ENCODE measurements at places on chromosomes 12 and 14.
A peak's percentile ranks its signal among the peaks of the same experiment; 100 is the strongest.

- no peak for DNase-seq
Measured at GRCh38 chr14:32764131-32764530, 174.5 kb upstream of the NPAS3 start.

DNA sequence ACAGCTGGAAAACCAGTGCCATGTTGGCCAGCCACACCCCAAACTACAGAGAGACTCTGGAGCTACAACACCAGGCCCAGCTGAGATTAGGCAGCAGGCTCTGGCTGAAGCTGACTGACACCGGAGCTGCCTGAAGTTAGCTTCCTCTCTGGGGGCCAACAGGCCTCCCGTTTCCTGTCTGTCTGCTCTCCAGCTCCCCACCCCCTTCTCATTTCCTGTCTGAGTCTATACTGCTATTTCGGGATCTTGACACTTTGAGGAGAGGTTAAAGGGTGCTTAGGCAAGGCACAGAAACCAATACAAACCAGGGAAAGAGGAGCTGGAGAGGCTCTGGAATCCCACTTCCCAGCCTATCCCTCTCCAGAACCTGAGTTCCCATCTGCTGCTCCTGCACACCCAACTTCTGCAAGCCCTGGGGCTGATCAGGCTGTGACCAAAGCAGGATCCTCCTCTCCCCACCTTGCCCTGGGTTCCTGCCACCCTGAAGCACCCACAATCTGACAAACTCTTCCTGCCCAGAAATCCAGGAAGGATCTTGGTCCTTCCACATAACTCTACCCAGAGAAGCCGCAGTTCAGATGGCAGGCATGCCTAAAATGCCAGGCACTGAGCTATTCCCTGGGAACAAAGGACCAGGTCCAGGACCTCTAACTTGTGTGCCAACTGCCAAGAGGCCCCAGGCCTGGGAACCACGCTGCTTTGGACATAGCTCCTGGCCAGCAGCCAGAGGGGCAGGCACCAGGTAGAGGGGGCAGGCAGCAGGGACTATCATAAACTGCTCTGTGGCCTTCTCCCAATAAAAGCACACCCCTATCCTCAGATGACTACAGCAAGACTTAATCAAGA is 39.9 kb downstream of the PRPF40B start:
- DNase-seq, result peak; percentile 89

DNA sequence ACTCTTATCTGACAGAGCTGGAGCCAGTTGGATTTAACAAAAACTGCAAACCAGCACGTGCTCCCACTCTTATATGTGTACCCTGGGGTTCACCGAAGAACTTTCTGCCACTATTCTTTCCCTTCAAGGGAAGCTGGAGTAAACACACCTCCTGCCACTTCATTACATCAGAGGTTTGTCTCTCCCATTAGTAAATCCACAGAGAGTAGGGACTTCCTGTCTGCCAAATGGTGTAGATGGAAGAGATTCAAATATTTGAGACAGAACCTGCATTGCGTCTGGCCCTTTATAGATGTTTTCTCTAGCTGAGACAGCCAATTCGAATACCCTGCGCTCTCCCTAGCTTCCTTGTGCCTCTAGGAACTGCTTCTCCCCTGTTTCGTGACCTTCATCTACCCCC is 29.1 kb upstream of the AEBP2 start:
- DNase-seq, result no peak

GRCh38 chr14:98705871-98706300 is 566.1 kb downstream of the BCL11B start:
- DNase-seq, result no peak

DNA sequence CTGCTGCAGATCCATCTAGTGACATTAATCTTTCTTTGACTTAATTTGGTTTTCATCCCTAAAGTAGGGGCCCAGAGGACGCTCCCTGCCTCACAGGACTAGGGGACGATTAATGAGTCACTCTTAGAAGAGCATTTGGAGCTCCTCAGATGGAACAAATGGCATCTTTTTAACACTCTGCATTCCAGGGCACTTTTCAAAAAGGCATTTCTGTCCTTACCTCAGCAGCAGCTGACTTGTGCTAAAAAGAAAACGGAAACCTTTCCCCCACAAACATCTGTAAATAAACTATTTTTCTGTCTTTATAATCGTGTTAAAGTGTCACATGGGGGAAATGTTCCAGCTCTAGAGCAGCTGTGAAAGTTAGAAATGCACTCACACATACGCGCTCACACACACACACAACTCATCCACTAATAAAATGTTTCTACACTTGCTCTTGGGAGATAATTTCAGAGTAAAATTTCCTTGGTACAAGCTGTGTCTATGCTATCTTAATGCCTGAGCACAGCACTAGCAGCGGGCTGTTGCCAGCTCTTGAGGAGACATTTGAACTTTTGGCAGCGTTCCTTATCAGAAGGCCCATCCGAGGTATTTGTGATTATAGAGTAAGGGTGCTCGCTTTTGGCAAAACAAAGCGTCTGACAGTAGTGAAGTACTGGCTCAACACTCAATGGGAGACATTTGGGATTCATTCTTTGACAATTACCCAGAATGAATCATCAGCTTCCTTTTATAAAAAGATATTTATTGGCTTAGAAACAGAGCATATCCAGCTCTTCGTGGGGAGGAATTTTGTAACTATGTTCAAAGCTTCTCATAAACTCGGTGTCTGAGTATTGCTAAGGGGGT is 141.3 kb downstream of the PLXNC1 start:
- no peak for DNase-seq

DNA sequence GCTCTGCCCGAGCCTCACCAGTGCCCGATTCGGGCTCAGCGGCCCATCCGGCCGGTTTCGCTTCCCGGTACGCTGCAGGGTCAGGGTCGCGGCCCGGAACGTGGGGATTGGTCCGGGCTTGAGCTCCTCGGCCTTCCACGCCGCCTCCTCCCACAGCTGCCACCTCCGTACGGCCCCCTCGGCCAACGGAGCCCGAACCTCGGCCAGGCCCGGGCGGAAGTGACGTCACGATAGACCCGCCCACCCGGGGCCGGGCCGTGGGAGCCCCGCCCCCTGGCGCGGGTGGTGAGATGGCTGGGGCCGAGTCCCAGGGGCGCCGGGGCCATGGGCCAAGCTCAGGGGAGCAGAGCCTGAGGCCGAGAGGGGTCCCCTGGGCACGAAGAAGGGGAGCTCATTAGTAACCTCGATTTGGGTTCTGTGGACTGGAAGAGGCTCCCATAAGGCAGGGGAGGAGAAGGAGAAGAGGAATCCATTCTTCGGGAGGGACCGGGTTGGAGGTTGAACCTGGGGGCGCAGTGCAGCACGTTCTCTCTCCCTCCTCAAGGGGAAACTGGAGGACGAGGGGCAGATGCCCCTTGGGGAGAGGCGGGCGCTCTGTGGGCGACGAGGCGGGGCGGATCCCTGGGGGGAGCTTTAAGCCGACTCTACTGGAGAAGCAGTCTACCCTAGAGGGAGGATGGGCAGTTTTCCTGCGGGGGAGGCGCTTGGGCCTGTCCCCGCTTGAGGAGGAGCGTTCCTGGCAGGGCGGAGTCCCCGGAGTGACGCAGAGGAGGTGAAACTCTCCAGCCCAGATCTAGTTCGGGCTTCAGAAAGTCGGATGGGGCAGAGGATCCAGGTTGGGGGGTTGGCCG is at the start of gene MLF2:
MLF2 (minus strand) TSS at position 221 of the 851 bp plus-strand sequence. CDS start 807 bp downstream, outside the sequence.
- peak; percentile 98 for DNase-seq

GRCh38 chr14:71433303-71433702 is 498.9 kb upstream of the RGS6 start:
- DNase-seq, result no peak

GRCh38 chr12:21169878-21170472 is 39.0 kb downstream of the SLCO1B1 start:
- peak; percentile 4 for DNase-seq

- DNase-seq, result peak; percentile 47
Measured at GRCh38 chr12:106919910-106920544, 35.7 kb upstream of the TMEM263 start.

GRCh38 chr12:124368421-124369032 is 73.6 kb downstream of the RFLNA start:
- no peak for DNase-seq

DNA sequence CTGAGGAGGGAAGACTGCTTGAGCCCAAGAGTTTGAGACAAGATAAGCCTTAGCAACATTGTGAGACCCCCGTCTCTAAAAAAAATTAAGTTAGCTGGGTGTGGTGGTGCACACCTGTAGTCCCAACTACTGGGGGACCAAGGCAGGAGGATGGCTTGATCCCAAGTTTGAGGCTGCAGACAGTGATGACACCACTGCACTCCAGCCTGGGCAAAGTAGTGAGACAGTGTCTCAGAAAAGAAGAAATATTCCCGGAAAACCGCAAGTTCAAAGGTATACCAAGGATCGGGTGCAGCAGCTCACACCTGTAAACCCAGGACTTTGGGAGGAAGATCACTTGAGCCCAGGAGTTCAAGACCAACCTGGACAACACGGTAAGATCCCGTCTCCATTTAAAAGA is 5.8 kb downstream of the PTGES3 start:
- no peak for DNase-seq

- DNase-seq, result no peak
Measured at GRCh38 chr12:116520225-116520760, 38.9 kb upstream of the MAP1LC3B2 start.

- no peak for DNase-seq
Measured at GRCh38 chr14:33406766-33407165, 468.1 kb downstream of the NPAS3 start.

- DNase-seq, result no peak
Measured at GRCh38 chr12:112122823-112123690, 2.3 kb upstream of the TRAFD1 start.

DNA sequence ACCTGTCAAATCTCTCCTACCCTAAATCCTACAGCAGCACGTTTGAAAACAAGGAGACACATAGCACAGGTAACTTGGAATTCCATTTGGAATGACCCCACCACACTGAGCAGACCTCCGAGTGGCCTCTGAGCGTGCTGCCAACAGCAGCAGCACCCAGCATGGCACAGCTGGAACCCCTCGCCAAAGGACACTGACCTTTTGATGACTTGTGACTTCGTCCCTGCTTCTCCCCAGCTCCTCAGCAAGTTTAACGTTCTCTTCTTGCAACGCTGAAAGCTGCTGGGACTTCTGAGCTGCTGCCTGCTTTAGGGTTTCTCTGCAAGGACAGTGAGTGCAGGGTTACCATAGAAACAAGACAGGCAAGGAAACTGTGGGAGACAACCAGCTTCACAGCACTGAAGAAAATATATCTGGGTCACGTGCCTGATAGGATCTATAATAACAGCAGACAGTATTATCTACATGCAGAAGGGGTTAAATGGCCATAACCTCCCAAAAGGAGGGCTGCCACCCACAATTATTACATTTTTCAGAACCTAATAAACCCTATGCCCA is 43.3 kb upstream of the VPS33A start:
- no peak for DNase-seq

DNA sequence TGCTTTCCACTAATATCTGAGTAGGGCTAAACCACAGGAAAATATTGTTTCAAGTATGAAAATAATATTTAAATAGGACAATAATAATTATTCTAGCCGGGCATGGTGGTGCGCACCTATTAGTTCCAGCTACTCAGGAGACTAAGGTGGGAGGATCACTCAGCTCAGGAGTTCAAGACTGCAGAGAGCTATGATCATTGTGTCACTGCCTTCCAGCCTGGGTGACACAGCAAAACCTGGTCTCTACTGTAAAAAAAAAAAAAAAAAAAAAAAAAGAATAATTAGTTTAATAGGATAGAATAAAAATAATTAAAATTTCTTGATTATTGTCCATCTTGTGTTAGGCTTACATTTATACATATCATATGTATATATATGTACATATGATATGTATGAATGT is 38.5 kb upstream of the BAZ1A start:
- no peak for DNase-seq

GRCh38 chr14:57512220-57512619 is 18.6 kb upstream of the CCDC198 start:
- no peak for DNase-seq

- no peak for DNase-seq
Measured at GRCh38 chr12:103518899-103519298, 23.1 kb upstream of the C12orf42 start.

GRCh38 chr12:3685830-3686229 is 67.1 kb downstream of the CRACR2A start:
- no peak for DNase-seq

DNA sequence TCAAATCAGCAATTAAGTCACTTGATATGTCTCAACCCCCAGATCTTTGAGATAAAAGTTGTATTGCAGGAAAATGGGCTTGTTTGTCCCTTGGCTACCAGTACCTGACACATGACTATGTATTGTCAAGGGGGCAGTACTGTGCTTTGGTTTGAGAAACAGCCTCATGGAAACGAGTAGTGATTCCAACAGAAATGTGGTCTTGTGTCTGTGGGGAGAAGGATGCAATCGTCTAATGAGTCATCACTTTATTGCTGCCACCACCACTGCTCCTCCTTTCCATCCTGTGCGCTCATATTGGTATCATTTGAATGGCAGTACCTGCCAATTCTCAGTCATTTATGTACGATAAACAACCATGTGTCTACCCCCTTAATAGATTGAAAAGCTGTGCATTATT is 72.8 kb upstream of the ARHGAP5 start:
- DNase-seq, result no peak

- DNase-seq, result no peak
Measured at GRCh38 chr14:90620568-90621077, 195.6 kb downstream of the TTC7B start.

DNA sequence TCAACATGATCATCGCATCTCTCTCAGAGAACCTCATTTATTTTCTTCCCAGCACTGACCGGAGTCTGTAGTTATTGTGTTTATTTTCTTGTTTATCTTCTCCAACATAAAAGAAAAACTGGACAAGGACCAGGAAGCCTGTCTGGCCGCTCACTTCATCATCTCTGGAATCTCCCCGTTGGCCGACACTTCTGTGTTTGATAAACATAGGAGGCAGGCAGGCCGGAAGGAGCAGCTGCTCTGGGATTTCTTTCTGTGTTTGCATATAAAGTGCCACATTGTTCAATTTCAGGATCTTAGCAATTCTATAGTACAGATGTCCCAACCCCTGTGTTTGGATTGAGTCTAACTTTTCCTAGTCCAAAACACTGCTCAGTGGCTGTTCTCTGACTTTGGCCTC is 53.3 kb downstream of the ACACB start:
- DNase-seq, result no peak

DNA sequence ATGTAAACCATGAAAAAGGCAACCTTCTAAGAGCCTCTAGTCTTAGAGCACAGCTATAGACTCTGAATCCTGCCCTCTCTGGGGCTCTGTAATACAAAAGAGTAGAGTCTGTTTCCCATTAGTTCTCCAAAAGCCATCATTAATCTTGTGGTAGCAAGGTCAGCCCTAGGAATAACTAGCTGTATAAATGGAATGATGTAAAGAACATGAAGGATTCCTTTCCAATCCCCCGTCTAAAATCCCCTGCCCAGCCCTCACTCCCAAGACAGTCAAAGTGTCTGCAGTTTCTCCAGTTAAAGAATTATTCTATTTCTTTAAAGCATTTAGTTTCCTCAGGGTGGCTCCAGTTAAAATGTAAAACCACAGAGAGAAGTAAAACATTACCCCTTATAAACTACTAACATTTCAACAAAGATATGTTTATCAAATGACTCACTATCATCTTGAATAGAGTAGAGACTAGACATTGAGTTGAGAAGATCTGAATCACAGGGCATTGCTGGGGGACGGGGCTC is 104.2 kb downstream of the ST8SIA1 start:
- DNase-seq, result no peak

- DNase-seq, result no peak
Measured at GRCh38 chr12:67419810-67420209, 150.7 kb downstream of the CAND1 start.
